Inflammatory macrophage treated with lipopolysaccharide for 4 hours (primary cell): ENCODE measurements at places on chromosomes 4 and X.
A peak's percentile ranks its signal among the peaks of the same experiment; 100 is the strongest.

DNA sequence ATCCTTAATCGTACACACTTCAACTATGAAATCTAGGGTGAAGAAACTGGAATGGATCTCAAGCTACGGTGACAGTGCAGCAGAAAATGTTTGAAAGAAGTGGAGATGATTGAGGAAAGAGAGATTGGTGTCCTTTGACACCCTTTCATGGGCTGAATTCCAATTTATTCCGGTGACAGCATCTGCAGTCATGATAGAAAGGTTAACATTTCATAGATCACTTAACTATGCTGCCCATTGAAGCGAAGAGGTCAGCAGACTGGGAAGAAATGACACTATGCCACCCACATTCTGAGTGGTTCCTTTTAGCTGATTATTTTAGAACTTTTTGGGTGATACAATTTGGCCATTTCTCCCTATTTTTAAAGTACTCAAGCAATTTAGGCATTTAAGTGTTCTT is 82.3 kb downstream of the DNAAF6 start:
- DNase-seq: no peak

GRCh38 chrX:148534291-148534690 is 33.9 kb downstream of the AFF2 start:
- no peak for DNase-seq

DNA sequence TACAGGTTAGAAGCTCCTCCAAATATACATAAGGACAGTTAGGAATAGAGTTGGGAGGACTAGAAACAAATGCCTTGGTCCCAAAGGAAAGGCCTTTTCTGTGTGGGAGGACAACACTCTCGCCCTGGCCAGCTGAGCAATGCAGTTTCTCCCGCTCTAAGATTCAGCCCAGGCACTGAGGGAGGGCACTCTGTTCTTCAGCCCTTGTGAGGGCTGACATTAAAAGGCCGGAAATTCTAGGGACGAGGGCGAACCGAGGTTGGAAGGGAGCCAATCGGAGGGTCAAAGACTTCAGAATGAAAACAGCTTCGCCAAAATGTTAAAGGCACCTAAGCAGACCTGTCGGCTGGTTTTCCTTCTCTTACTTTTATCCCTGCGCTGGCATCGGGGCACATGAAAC is 2.9 kb upstream of the PTCHD1 start:
- DNase-seq: no peak

GRCh38 chrX:15874672-15875071 is 20.1 kb upstream of the AP1S2 start:
- no peak for DNase-seq

DNA sequence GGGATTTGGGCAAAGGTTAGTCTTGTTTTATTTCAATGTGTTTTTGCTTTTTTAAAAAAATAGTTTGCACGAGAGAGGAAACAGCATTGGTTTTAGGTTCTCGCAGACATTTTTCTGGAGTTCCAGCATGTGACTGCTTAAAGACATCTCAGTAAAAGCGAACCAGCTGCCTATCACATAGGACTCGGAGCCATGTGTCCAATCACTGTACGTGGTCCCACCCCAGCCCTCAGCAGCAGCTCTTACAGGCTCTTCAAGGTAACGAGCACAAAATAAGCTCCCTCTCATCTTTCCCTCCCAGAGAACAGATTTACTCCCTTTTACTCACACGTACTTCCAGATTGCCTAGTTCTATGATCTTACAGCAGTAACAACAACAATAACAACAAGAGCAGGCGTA is 68.7 kb downstream of the MCF2 start:
- no peak for DNase-seq

DNA sequence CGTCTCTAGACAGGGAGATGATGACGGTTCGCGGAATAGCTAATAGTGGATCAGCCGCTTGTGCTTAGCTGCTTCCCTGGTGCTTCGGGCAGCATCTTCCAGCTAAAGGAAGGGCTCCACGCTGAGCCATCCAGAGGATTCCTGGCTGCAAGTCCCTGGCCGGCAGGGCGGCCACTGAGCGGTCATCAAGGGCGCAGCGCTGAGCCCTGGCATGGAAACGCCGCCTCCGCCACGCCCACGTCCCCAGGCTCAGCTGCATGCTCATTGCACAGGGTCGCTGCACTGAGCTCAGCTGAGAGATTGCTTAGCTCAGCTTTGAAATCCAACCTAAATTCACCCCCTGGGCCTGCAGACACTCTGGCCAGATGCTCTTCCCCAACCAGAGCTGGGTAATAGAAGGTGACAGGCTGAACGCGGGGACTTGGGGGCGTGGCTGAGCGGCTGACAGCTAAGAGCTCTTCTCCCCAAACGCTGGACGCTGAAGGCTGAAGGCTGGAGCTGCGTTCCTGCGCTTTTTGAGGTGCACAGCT is 118.2 kb upstream of the KIT start:
- peak; percentile 26 for DNase-seq

DNA sequence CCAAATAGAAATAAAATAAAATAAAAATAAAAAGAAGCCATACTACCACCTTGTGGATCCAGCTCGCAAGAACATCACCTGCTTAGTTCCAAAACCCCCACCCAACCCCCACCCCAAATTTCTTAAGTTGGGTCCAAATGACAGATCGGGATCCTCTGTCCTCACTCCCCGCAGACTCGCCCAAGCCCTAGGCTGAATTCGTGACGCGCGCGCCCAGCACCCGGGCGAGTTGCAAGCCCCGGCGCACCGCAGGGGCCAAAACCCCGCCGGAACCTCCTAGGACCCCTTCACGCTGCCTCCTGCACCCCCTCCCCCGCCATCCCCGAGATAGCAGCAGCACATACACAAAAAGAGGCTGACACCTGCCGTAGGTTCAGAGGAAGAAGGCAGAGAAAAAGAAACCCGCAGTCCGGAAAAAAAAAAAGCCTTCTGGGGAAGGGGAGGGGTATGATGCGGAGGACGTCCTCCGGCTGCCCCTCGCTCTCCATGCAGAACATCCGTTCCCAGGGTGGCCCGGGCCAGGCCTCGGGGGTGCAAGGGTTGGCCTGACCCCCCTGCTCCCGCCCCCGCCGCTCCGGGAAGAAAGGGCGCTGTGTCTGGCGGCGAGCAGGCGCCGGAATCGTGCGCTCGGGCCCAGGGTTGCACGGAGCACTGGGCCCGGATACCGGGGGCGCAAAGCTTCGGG is 2.6 kb downstream of the NLGN4X start:
- no peak for DNase-seq

GRCh38 chr4:168853770-168854169 is 156.3 kb downstream of the CBR4 start:
- DNase-seq: peak; percentile 81

GRCh38 chrX:55102754-55103153 is 13.9 kb downstream of the PAGE2 start:
- peak; percentile 21 for DNase-seq

DNA sequence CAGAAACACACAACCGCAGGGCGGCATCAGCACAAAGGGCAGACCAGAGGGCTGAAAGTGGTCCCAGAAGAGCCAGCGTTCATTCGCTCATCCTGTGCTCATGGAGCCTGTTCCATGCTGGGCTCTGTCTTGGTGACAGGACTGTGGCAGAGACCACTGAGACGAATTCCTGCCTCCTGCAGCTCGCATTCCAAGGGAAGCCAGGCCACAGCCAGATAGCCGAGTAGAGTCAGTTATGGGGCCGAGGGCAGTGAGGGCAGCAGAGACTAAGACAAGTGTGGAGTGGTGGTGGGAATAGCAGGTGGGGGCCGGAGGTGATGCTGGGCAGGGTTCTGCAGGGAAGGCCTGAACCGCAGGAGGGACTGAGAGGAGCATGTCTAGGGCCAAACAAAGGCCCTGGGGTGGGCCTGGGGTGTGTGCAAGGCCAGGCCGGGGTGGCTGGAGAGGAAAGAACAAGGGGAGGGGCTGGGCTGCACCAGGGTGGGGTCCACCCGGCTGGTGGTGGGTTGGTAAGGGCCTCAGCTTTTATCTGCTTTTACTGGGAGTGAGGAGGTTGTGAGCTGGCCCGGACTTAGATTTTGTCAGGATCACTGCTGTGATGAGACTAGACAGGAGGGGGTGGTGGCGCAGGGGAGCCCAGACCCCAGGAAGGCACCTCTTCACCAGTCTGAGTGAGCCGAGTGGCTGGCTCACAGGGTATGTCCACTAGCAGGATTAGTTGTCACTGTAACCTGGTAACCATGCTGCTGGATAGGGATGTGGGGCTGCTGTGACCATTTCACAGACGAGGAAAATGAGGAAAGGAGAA is 6.3 kb downstream of the PSAPL1 start:
- no peak for DNase-seq

- peak; percentile 20 for DNase-seq
Measured at GRCh38 chr4:1714303-1715001, 2.3 kb upstream of the SLBP start.
